ENCODE measurements at places on chromosomes 2 and 18.
A peak's percentile ranks its signal among the peaks of the same experiment; 100 is the strongest.

DNA sequence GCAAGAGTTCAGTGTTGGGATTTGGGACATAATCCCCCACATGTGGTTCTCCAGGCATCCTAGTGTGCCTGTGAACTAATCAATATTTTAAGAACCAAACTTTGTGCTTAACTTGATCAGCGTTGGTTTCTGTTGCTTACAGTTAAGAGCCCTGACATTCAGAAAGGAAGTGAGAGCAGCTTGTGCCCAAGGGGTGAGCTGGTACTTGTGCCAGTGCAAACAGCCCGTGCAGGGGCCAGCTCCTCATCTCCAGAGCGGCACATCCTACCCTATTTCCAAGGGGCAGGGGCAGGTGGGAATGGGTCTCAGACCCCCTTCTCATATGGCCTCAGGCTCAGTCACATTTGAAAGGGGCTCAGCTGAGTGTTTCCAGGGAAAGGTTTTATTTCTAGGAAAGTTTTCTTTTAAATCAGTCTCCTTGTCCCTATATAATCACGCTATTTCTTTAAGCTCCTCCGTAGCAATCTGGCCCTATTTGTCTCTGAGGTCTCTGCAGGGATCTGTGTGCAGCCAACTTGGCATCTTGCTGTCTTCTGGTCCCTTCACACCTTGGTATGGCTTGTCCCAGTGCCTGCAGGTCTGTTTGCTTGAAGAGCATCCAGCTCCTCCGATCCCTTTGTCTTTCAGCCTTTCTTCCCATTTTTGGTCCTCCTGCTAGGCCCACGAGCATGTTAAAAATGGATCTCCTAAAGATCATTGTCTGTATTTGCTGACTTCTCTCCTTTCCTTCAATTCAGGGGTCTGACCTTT is 358.9 kb downstream of the HRH4 start:
- no peak for DNase-seq

- DNase-seq: no peak
These were observed 824.2 kb downstream of the PLCL1 start for GRCh38 chr2:198628596-198628995.

DNA sequence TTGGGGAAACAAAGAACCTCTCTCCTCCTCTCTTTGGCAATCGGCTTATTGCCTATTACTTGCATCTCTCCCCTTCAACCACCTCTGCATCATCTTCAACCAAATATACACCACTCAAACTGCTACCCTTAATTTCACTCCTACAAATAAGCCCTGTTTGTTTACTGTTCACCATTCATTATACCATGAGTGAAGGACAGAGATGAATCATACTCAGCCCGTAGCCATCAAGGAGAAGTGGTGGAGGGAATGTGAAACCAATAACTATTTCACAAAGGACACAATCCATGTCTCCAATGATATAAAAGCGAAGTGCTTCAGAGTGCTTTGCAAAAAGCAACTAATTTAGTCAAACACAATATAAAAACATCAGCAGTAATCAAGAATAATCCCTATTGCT is 76.8 kb downstream of the CACNB4 start:
- DNase-seq: no peak

- no peak for DNase-seq
These were observed 4.4 kb downstream of the IHH start for GRCh38 chr2:219056176-219056895.

- DNase-seq: no peak
These were observed 81.5 kb upstream of the LDLRAD4 start for GRCh38 chr18:13136904-13137669.

- peak; percentile 69 for DNase-seq
These were observed 184.0 kb upstream of the PID1 start for GRCh38 chr2:229454934-229455631.

- DNase-seq: peak; percentile 97
These were observed 209.9 kb downstream of the TFCP2L1 start for GRCh38 chr2:121075006-121075551.

- no peak for DNase-seq
These were observed 4.9 kb downstream of the TTL start for GRCh38 chr2:112486895-112487294.

- DNase-seq: peak; percentile 93
These were observed 33.9 kb downstream of the MAP3K20 start for GRCh38 chr2:173109253-173110188.

- DNase-seq: no peak
These were observed 989.5 kb upstream of the CNTNAP5 start for GRCh38 chr2:123035541-123035940.

DNA sequence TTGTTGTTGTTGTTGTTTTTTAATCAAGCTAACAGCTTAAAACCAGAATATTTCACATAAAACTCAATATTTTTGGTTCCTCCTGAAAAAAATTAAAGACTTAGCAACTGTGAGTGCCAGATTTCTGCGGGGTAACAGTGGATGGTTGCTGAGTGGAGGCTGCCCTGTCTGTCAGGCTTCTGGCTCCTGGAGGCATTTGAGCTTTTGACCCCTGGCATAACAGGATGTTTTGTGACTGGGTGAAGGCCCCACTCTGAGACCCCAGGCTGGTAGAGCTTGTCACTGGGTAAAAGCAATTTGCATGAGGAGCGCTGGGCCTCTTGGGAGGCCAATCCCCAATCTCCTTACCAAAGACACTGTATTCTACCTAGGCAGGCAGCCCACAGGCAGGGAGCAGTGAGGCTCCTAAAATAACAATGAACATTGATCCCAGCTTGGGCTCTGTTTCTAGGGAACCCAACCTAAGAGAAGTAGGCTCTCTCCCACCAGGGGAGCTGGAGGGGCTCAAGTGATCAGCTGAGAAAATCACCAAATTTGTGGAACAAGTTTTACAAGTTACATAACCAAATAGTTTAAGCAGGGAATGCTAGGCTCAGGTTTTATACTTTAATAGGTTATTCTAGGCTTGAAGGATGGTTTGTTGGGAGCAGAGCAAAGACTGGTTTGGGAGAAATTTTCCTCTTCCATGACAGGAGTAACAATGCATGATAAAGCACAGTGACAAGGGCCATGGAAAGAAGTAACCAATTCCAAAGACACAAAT is 5.9 kb upstream of the SPRED2 start:
- DNase-seq: no peak

DNA sequence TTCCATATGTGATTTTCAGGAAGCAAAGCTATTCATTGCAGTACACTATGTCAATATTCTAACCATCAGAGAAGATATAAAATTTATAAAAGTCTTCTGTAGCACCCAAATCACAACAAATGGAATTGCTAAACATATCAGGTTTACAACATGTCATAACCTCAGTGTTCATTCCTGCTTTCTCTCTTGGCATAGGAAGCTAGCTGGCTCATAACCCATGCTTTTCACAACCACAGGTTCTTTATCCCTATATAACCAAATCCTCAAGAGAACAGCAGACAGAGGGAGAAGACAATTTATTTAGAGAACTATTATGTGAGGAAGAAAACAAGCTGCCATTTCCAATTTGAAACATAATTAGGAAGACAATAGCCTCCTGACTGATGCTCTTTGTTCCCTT is 997.0 kb upstream of the ACVR2A start:
- DNase-seq: no peak

DNA sequence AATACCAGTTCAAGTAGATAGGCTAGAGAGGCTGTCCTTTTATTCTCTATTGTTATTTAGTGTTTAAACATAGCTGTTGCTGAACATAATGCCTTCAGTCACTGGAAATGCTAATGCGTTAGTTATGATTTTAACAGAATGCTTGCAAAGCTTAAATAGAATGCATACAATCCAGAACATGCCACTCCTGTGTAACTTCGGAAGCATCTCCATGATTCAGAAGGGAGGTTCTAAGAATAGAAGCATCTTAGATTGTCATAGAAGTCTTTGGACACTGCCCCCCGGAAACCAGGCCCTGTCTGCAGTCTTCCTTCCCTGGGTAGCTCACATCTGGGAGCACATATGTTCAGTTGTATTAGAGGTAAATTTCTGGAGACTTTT is 73.2 kb downstream of the ZNF532 start:
- DNase-seq: peak; percentile 71

DNA sequence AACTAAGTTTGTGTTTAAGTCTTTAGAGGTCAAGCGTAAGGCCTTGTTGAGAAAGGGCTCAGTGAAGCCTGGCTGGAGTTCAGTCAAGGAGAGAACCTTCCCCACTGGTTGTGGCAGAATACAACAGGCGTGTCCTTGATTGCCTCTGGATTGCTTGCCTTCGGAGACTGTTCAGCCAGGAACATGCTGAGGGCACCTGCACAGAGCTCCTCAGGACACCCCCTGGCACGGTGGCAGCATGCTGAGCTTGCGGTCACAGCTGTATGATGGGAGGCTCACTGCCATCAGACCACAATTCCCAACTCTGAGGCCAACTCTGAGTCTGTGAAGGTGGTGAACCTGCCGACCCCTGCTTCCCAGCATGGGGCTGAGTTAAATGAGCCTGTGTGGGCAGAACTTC is 130.0 kb downstream of the LPIN1 start:
- no peak for DNase-seq

GRCh38 chr2:20362701-20363435 is 12.2 kb upstream of the PUM2 start:
- DNase-seq: no peak

- DNase-seq: no peak
These were observed 274.9 kb upstream of the GALNT5 start for GRCh38 chr2:156982615-156983014.

DNA sequence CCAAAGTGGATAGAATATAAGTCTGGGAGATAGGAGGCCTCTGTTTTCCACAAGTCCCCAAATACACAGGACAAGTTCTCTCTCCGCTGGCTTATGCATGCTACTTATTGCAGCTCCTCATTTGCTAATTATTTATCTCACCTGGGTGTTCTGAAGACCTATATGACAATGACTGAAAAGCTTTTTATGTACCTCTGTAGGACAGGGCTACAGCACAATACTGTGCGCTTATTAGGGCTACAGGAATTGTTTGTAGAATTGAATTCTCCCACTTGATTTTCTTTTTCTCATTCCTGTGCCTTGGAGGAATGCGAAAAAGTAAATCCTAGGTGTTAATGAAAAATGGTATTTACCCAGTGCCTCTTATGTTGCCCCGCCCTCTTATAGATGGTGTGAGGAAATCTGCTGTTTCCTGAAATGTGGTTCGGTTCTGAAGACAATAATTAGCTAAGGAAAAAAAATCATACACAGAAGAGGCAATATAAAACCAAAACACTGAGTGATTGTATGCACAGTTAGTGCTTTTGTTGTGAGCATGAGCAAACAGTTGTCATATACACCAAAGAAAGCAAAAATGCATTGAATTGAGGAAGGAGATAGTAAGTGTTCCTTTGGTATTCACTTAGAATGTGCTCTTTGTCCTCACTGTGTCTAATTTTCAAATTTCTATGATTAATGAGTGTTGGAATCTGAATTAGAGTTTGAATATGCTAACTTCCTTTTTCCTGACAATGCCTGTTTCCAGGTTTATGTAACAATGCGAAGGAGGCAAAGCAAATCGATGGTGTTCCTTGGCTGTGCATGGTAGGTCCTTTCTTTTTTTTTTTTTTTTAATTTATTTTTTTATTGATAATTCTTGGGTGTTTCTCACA is 78.7 kb upstream of the PNPT1 start:
- DNase-seq: peak; percentile 4

DNA sequence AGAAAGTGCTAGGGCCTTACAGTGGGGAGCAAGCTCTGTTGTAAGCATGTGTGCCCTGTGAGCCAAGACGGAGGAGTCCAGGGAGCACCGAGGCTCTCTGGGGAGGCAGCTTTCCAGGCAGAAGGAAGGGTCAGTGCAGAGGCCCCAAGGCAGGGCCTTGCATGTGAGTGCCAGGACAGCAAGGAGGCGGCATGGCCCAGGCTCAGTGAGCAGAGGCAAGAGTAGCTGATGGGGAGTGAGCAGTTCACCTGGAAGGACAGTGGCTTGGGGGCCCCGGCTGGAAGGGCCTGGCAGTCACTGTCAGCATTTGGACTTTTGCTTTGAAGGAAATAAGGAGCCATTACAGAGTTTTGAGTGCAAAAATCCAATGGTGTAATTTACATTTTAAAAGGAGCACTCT is 223.8 kb upstream of the RAB12 start:
- no peak for DNase-seq

DNA sequence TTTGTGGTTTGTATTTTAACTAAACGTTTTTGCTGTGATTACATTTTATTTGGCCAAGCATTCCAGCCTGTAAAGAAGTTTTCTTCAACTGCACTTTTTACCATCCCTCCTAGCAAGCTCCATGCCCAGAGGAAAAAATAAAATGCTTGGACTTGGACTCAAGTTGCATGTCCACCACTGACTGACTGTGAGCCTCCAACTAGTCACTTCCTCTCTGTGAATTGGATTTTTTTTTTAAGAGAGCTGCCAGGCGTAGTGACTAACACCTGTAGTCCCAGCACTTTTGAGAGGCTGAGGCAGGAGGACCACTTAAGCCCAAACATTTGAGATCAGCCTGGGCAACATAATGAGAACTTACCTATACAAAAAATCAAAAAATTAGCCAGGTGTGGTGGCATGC is 1185.2 kb upstream of the PIK3C3 start:
- DNase-seq: no peak

DNA sequence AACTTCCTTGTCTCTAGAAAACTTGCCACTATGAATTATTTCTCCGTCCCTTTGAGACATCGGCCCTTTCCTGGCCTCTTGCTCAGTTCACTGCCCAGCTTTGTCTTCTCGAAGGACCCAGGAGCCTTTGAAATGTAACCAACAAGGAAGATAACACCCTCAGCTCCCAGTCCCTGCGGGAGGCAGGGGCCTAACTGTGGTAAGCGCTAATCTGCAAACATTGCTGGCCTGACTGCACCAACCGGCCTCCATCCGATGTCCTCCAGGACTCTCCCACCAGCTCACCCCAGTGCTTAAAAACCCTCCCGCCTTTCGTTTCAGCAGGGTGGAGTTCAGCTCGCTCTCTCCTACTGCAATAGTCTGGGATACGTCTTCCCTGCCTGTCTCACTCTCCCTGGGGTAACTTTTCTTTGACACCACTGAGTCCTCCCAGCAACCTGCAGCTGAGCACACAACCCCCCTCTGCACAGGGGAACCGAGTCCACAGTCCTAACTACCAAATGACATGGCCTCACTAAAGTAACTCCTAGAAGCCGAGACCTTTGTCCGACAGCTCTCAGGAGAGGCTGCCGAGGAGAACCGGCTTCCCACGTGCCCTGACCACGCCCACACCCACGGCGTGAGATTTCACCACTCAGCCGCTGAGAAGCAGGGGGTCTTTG is 76.1 kb downstream of the MBP start:
- no peak for DNase-seq

- peak; percentile 10 for DNase-seq
These were observed 93.2 kb downstream of the KCNS3 start for GRCh38 chr2:17971531-17972125.

- DNase-seq: no peak
These were observed 5.8 kb downstream of the ERMN start for GRCh38 chr2:157319795-157320194.

DNA sequence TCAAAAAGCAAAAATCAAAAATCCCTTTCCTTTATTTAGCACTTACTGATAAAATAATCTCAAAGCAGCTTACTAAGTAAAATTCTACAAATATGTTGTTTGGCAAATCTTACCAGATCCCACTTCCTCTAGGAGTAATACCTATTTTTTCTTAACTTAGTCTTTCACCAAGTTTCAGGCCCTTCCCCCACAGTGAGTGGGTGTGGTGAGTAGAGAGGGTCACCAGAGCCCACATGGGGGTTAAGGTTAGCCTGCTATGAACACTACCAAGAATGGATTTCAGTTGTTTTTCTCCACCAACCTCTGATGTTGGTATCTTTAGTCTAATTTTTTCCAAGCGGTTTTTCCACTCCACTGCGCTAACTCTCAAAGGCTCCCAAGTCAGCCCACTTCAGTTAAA is 23.2 kb downstream of the PIAS2 start:
- no peak for DNase-seq

GRCh38 chr2:106869512-106870275 is 16.3 kb downstream of the ST6GAL2 start:
- no peak for DNase-seq
